Activated T-cell treated with anti-CD3 and anti-CD28 coated beads, Interleukin-2, amount 50 U/mL, for 1 hour (primary cell): ENCODE measurements at places on chromosomes 3 and 15.

GRCh38 chr3:49869525-49870126 is at the start of gene CAMKV:
TSS of gene CAMKV (minus strand) at chr3:49869906. CDS start at chr3:49862388, 7,518 bp downstream.
- DNase-seq = peak; percentile 29

DNA sequence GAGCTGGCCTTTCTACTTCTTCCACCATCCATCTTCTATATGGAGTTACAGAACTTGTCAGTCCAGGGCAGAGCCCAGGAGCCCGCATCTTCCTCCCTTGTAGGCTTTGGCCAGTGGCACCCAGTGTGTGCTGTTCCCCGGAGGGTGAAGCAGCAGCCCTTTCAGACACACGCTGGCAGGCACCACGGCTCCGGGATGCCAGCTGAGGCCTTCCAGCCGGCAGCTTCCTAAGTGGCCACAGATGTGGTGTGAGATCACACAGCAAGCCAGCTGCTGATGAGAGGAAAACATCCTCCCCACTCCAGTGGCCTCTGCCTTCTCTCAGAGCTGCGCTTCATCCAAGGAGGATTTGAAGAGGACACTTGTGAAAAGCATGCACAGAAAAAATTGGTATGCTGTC is 24.1 kb downstream of the CRABP1 start:
- DNase-seq = no peak

DNA sequence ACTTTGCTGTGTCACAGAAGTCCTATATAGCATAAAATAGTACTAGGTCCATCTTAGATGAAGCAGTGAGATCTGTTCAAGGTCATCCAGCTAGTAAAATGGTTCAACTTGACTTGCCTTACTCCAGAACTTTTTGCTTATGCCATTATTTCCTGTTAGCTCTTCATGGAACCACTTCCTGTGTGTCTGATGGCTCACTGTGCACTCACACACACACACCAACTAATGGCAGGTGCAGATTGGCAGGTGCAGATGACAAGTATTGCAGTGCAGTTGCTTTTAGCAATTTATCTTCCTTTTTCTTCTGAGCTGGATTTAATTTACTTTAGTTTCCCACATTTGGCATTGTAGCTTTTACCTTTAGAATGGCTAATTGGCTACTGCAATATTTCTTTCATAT is 29.8 kb downstream of the GOLGA8S start:
- no peak for DNase-seq

DNA sequence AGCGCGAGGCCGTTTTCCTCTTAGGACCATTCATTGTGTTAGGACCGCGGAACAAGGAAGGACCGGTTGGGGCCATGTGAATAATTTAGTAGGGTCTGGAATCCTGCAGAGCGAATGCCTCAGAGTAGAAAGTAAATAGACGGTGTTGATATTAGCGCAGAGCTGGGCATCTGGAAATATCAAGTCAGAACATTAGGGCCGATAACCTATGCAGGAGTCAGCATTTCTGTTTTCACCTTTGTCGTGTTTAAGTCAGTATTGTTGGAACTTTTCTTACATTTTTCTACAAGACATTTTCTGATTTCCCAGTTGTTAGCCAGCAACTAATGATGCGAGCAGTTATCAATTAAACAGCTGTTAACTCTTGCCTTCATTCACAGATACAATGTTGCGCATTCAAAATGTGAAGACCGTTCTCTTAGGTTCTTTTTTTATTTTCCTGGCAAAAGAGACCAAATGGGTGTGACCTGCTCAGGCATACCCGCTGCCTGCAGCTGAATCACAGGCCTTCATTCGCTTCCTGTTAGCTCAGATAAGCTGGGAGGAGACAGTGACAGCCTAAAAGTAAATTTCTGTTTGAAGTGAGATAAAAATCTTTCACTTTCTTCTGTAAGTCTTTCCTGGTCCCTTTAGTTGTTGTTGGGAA is 966 bp upstream of the PKM start:
- DNase-seq = peak; percentile 48

GRCh38 chr3:46888705-46889104 is 11.2 kb downstream of the PTH1R start:
- no peak for DNase-seq

DNA sequence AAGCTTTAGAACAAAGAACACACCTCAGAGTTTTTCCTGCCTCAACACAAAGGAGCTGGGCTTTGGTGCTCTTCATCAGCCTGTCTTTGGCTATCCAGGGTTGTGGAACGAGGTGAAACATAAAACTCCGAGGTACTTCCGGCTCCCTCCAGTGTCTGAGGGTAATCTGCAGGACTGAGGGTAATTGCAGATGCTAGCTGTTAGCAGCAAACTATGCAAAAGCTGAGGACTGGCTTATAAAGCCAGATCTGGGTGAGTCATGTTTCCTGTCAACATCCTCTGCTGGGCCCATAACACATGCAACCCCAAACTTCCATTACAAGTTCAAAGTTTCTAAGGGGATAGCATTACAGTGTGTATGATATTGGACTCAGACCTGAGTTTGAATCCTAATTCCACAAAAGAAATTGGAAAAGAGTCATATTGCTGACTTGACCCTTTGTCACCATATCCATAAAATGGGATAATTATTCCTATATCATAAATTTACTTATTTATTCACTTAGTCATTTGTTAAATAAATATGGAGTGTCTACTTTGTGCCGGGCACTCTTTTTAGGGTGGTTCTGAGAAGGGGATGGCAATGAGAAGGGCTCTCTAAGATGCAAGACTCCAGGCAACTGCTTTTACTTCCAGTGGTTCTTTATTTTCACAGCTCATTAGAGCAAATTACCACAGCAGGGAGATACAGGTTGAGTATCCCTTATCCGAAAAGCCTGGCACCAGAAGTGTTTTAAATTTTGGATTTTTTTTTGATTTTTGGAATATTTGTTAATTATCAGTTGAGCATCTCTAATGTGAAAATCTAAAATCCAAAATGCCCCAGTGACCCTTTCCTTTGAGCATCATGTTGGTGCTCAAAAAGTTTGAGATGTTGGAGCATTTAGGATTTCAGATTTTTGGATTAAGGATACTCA is 9.5 kb upstream of the TRIM69 start:
- peak; percentile 54 for DNase-seq

GRCh38 chr15:39453620-39454019 is 127.3 kb upstream of the THBS1 start:
- DNase-seq = no peak

DNA sequence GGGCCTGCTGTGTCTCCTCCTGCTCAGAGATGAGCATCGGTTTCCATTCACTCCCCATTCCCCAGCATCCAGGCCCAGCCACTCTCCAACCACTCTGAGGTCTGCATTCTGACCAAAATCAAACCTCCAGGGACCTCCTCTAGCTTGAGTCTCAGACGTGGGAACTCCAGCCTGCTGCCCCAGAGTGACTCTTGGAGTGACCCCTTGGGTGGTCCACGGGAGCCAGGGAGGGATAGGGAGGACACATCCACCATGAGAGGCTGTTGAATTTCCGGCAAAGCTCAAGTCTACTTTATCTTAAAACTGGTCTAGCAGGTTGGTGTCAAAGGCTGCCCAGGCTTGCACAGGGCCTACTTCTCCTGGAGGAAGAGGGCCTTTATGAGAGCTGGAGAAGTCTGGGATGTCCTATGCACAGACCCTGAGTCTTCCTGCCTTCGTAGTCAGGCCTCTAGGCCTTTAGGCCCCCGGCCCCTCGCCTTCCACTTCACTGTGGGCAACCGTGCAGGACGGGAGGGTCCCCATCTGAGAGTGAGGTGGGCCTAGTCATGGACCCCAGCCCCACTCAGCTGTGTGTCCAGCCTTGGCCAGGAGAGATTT is 8.9 kb downstream of the CISH start:
- no peak for DNase-seq

DNA sequence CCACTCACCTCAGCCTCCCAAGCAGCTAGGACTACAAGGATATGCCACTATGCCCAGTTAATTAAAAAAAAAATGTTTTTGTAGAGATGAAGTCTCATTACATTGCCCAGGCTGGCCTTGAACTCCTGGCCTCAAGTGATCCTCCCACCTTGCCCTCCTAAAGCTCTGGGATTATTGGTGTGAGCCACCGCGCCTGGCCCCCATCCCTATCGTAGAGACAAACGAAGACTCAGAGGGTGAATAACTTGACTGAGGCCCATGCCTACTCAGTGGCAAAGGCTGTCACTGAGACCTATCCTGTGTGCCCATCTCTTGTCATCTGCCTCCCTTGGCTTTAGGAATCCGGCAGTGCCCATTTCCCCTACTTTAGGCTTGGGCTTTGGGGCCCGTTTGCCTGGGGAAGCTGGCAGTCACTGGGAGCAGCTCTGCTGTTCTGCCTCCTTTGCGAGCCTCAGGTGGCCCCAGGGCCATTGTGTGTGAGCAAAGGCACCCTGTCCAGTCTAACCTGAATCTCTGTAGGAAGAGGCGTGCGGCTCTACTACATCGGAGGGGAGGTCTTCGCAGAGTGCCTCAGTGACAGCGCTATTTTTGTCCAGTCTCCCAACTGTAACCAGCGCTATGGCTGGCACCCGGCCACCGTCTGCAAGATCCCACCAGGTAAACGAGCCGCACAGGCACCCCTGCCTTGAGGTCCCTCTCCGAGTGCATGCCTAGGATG is 70.1 kb downstream of the AAGAB start:
- DNase-seq = no peak

DNA sequence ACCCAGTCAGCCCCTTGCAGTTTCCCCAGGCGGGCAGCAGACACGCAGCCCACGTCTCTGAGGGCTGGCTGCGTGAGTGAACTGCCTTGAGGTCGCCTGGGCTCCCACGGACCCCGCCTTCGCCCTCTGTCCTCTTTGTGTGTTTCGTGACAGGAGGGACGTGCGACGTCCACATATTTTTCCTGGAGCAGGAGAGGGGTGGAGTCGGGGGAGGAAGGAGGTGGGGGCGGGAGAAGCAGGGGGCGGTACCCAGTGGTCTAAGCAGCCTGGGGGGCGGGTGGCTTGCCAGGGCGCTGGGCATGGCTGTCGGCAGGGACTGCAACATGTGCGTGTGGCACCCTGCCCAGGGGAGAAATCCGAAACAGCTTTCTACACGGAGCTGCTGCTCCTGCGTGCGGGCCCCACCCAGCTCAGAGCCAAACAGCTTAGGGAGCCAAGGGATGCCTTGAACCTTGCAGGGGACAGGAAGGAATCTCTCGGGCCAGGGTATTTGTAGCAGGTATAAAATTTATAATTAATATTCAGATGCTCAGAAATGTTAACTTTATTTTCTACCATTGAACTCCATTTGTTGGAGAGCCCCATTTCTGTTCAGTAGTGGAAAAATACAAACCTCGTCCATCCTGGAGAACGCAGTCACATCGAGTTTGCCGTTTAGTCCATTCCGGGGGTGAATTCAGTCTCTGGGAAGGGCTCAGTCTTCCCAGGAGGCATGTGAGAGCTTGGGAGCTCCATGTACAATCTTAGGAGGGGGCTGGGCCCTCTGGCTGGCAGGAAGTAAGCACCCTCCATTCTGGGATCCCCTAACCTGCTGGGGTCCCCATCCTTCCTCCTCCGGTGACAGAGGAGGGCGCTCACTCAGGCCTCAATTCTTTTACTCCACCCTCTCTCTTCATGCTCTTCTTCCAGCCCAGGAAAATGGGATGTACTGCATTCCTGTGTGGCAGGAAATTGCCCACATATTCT is 79.1 kb upstream of the MEF2A start:
- DNase-seq = no peak

- no peak for DNase-seq
These were observed 157.5 kb upstream of the RGMA start for GRCh38 chr15:93246266-93247242.

DNA sequence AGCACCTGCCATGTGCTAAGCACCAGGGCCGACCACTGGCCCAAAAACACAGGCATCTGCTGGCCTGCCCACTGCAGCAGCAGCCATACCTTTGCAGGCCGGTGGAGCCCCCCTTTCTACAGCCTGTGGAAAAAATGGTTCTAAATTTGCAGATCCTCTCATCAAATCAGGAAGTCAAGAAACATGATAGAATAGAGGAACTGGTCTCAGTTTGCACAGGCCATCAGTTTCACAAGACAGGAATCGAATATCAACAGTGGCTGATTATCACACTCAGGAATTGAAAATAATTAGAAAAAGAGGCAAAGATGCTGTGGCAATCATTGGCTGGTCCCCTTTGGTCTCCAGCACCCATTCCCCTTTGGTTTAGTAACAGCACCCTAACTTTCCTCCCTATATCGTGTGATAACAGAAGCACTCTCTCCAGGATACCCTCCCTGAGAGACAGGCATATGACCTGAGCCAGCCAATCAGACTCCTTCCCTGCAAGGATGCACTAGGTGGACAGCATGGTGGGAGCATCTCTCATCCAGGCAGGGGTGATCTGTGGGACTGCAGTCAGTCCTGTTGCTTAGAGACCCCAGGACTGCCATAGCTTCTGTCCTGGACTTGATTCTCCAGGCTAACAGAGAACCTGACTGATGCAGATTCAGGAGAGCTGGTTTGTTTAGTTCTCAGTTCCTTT is 3.5 kb upstream of the PAK6 start:
- no peak for DNase-seq

- DNase-seq = no peak
These were observed 3.5 kb downstream of the HEXA start for GRCh38 chr15:72372361-72372760.

DNA sequence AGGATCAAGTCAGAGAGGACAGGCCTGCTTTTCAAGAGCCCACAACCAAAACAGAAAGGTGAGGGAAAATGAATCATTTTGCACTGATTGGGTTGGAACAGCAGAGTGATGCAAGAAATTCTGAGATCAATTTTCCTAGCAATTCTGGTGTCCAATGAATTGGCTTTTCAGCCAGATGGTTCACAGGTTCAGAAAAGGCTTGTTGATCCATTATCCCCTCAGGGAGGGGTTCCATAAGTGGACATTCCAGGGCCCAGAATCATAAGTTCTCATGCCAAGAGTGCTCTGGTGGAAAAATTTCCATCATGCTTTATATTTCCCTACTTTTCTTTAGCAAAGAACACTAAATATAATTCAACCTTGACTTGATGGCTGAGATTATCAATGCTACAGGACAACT is 16.2 kb downstream of the RBP2 start:
- no peak for DNase-seq

GRCh38 chr15:67906382-67906781 is 66.5 kb upstream of the RNU6-1 start:
- DNase-seq = no peak

GRCh38 chr3:45642731-45643152 is 46.5 kb upstream of the SACM1L start:
- DNase-seq = no peak

GRCh38 chr3:129985113-129985512 is 10.6 kb downstream of the TRH start:
- DNase-seq = no peak
